ENCODE measurements at places on chromosomes 4 and X.
A peak's percentile ranks its signal among the peaks of the same experiment; 100 is the strongest.

- DNase-seq = no peak
Observed at GRCh38 chr4:129926936-129927335, 831.0 kb downstream of the C4orf33 start.

DNA sequence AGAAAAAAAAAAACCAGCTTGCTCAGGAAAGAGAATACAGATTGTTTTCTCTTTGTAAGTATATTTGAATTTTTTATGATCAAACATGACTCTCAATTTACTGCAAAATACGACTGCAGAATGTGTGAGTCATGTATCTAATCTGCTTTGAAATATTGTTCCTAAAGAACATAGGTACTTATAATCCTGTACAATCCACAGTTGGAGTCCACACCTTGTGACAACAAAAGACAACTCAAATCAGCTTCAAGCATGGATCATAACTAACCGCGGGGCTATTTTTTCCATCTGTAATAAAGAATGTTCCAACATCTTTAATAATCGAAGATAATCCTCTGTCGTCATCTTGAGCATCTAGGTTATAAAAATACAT is 77.8 kb upstream of the STIM2 start:
- DNase-seq = no peak

- peak; percentile 68 for DNase-seq
Observed at GRCh38 chrX:38561951-38562719, 793 bp downstream of the TSPAN7 start.

DNA sequence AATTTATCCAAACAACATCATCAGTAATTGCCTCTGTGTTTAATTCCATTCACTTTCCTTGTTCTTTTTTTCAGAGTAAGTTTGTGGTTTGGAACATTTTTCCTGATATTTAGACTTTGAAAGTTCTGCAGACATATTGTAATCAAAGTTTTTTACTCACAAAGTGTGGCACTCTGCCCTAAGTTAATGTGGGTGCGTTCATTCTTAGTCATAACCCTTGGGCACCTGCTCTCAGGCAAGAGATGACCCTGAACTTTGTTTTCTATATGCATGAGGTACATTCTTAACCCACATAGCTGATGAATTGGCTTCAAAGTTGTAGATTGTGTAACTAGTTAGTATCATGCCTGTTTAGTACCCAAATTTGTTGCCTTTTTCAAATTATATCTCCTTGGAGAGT is 424.3 kb downstream of the GRXCR1 start:
- DNase-seq = no peak

Data from sigmoid colon (tissue), 7 donors.